ENCODE measurements at places on chromosomes 13 and 19. TPM values are rescaled to one million over a fixed set of nuclear protein-coding genes. Genes with fewer than 3 reads are reported as not detected.

- no peak overlapping the region for H3K4me3 ChIP-seq
- peaks cover 3% of the 10 kb centered on the region for H3K4me1 ChIP-seq
- no peak overlapping the region for H3K27ac ChIP-seq
- H3K27me3 ChIP-seq = no peaks in the 10 kb centered on the region
These were observed 5.8 kb upstream of the TLE5 start for GRCh38 chr19:3068071-3068470.

Gene DHRS12
- total RNA-seq = 21.1 TPM

Gene GRK1
- total RNA-seq = not detected

Gene PSG1
- not detected for total RNA-seq

Gene LCP1
- 355 TPM for total RNA-seq

All from naive thymus-derived CD4-positive, alpha-beta T cell (primary cell).